ENCODE measurements at places on chromosomes 2 and 18.

GRCh38 chr2:156803243-156803642 is 367.1 kb downstream of the GPD2 start:
- peak; percentile 13 for DNase-seq

GRCh38 chr2:169361706-169362117 is 622 bp downstream of the LRP2 start:
- peak; percentile 86 for DNase-seq

- DNase-seq = no peak
These were observed 42.0 kb downstream of the DYNC1I2 start for GRCh38 chr2:171728989-171729951.

DNA sequence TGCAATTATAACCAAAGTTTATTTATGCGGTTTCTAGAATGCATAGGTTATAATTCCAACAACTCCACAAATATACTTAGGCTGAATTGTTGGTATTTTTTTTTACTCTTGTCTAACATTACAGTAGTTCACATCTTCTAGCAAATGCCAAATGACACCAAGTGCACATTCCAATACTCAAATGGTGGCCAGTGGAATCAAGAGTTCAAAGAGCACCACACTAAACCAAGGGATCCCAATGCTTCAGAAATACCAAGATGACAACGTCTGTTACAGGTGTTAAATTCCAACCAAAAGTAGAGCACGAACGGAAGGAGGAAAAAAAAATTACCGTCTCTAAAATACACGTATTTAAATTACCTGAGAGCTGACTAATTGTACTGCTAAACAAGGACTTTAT is 136.2 kb downstream of the TMEM247 start:
- no peak for DNase-seq

DNA sequence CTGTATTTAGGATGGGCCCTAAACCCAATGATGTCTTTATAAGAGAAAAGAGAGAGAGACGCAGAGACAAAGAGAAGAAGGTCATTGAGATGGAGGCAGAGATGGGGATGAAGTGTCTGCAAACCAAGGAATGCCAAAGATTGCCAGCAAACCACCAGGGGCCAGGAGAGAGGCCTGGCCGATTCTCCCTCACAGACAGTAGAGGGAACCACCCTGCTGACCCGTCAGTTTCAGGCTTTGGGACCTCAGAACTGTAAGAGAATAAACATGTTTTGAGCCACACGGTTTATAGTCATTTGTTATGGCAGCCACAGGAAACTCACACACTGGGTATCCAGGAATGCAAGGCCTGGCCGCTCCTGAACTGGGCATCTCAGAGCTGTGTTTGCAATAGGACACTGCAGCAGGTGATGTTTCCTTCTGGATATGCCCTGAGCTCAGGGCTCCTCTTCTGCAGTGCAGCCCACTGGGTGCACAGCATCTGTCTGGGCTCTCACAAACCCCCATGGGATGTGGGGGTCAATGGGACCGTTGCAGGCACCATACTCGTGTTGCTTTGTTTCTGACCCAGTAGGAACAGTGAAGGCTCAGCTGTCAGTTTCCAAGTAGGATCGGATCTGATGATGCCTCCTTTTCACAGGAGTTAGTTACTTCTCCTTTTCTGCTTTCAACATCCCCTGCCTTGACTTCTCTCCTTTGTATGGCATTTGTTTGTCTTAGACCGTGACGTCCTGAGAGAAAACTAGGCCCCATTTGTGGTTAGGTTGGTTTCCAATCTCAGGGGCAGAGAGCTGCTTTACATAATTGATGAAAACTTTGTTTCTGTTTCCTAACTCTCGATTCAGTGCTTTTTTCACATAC is 20.8 kb downstream of the PTPN18 start:
- DNase-seq = no peak

DNA sequence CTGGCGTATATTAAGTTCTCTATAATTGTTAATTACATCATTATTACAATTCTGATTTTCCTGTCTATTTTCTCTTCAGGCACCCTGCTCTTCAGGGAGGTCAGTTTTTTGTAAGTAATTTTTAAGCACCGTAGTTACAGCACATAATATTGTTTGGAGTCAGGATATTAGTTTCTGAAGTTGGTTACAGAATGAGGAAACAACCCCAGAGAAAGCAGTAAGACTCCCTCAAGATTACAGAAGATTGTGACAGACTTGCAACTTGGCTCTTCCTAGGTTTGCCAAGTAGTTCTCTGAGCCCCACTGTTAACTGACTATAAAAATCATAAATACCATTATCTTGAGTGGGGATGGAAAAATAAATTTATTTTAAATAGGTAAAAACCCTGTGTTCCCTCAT is 921 bp downstream of the RPE start:
- no peak for DNase-seq

- peak; percentile 50 for DNase-seq
These were observed 471.9 kb upstream of the TNP1 start for GRCh38 chr2:217331523-217332416.

GRCh38 chr18:50374753-50375391 is at the start of gene SKA1:
Gene SKA1 (plus strand): TSS chr18:50375046. CDS start chr18:50375831, 785 bp downstream.
- DNase-seq = peak; percentile 95

- no peak for DNase-seq
These were observed 48.9 kb upstream of the MYL1 start for GRCh38 chr2:210363876-210364275.

DNA sequence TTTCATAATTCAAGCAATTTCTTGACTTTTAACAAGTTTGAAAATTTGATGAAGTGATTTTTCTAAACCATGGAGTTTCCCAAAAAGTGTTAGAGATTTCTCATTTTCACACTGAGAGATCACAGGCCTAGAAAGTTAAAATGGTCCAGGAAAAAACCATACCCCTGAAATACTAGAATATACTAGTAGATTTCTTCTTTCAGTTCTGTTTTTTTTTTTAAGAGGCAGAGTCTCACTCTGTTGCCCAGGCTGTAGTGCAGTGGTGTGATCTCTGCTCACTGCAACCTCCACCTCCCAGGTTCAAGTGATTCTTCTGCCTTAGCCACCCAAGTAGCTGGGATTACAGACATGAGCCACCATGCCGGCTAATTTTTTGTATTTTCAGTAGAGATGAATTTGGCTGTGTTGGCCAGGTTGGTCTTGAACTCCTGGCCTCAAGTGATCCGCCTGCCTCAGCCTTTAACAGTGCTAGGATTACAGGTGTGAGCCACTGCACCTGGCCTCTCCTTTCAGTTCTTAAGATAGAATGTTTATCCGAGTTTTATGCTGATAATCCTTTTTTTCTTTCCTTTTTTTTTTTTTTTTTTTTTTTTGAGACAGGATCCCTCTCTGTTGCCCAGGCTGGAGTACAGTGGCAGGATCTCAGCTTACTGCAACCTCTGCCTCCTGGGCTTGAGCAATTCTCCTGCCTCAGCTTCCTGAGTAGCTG is 14.4 kb downstream of the MTHFD2 start:
- DNase-seq = no peak

DNA sequence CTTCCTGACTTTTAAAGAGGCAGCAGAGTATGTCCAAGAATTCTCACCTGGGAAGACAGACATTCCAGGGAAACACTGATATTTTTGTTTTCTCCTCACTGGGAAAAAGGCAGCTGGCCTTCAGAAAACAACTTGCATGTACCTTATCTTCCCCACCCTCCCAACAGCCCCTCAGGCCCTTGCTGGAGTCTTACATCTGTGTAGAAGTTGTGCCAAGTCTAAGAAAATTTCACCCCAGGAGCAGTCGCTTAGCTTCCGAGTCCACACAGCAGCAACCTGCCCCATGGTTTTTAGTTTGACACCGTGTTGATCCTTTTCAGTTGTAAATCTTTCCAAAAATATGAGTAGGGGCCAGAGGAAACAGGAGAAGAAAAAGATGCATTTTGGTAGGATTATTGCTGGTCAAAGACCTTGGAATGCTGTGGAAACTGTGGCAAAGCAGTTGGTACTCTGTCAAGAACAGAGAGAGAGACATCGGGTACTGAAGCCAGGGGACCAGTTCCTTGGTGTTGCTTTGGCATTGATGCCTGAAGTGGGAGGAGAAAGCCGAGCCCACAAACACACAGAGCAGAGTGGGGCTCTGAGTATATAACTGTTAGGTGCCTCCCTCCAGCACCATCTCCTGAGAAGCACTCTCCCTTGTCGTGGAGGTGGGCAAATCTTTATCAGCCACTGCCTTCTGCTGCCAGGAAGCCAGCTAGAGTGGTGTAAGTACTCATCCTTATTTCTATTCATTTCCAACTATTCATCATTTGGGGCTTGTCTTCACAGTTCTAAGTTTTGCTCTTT is at the start of gene SLC14A1:
SLC14A1 (plus strand) TSS at position 615 of the 789 bp plus-strand sequence. CDS start 6,140 bp downstream, outside the sequence.
- no peak for DNase-seq

DNA sequence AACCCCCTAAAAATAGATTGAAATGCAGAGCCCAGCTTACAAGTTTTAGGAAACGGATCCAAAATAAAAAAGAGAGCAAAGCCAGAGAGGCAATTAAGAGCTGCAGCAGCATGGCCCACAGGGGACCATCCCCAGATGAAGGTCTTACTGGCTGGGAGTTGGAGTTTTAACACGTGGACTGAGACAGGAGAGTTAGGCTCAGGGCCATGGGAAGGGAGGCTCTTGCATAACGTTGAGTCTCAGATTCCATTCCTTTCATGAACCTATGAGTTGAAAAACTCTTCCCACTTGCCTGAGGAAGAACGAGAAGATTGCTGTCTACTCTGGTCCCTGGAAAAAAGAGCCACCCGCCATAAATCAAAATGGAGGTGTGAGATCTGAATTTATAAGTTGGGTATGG is 101.8 kb upstream of the NDUFV2 start:
- DNase-seq = no peak

DNA sequence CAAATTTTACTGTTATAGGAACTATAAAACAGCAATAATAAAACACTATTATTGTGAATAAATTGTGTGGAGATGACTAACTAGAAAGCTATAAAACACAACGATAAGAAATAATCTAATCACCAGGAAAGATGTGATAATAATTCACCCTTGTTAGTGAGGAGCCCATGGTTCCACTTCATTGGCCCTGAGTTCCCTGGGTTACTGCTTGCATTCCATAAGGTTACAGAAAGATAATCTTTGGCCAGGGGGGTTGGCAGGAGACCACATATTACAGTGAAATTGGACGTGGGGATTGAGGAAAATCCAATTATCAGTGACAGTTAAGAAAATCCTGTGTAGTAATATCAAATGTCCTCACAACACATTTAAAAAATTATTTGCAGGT is 2.5 kb upstream of the CPO start:
- DNase-seq = no peak

GRCh38 chr2:82667491-82667890 is 1791.6 kb downstream of the SUCLG1 start:
- no peak for DNase-seq

- DNase-seq = no peak
These were observed 72.2 kb downstream of the LNPK start for GRCh38 chr2:175929850-175930249.

- DNase-seq = peak; percentile 42
These were observed 84.8 kb downstream of the ACAA2 start for GRCh38 chr18:49728542-49728941.

GRCh38 chr18:44750774-44751173 is 70.1 kb downstream of the SETBP1 start:
- DNase-seq = no peak

DNA sequence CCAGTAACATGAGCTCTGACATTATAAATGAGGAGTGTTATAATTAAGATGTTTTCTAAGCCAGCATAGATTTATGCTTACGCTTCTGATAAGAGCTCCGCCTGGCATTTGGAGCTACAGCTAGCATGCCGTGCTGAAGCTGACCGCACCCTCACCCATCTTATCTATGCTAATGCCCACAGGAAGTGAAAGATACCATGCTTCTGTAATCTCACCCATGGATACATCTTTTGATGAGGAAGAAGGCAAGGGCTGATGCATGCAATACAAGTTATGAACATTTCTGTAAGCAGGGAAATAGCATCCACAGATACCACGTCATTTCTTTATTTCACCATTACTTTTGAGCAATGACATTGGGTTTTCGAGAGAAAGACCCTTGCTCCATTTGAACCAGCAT is 82.3 kb downstream of the ARL4C start:
- DNase-seq = no peak

DNA sequence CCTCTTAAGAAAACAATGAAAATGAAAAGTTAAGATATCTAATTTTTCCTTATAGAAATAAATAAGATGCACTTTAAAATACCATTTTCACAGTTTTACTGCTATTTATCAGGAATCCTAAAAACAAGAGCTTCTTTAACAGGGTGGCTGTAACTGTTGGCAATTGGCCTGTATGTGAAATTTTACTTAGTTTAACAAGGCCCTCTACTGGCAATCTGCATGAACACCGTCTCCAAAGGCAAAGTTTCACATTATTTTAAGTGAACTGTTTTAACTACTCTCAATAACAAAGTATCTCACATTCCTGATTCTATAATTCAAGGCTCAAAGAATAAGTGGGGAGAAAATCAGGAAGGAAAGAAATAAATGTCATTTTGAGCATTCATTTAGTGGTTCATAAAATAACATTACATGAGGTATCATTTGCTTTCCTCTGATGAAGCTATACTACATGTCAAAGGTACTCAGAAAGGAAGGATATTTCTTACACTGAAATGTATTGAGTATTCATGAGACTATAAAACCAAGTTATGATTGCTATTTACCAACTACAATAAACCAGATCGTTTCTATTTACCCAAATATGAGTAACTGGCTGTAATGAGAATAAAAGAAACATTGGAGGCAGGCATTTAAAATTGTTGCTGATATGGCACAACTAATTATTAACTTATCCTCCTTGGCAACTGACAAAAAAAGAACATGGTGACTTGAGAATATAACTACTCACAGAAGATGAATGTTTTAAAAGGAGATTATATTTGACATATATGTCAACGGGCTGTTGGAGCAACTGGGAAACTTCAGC is 7.0 kb downstream of the NCKAP5 start:
- no peak for DNase-seq

DNA sequence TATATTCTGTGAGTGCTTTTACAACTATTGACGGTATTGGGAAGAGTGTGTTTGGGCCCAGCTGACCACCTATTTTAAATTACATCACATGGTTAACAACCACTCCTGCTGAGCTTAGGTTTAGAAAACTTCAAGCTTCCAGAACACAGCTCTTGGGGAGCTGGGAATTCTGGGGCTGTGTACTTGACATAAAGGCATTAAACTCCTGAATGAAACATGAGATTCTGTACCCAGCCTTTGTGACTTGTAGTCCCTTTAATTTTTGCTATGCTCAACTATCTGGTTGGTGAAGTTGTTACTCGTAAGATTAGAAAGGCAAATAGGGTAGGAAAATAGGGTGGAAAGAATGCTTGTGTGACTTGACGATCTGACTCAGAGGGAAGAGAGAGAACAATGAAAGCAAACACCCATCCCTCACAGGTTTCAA is 66.9 kb downstream of the LTBP1 start:
- DNase-seq = no peak

GRCh38 chr2:190094316-190094871 is 31.9 kb upstream of the MSTN start:
- no peak for DNase-seq

GRCh38 chr2:211822686-211823335 is 715.8 kb downstream of the ERBB4 start:
- DNase-seq = no peak

- DNase-seq = no peak
These were observed 300.0 kb upstream of the CWC22 start for GRCh38 chr2:180307096-180307495.
